Peyer's patch (tissue), 4 donors: ENCODE measurements at places on chromosomes 5 and 9. TPM values are rescaled to one million over a fixed set of nuclear protein-coding genes. Genes with fewer than 3 reads are reported as not detected.

Gene ACTL7B
- not detected for total RNA-seq

- no peak for DNase-seq
Measured at GRCh38 chr5:61906820-61907219, 399.2 kb upstream of the KIF2A start.

DNA sequence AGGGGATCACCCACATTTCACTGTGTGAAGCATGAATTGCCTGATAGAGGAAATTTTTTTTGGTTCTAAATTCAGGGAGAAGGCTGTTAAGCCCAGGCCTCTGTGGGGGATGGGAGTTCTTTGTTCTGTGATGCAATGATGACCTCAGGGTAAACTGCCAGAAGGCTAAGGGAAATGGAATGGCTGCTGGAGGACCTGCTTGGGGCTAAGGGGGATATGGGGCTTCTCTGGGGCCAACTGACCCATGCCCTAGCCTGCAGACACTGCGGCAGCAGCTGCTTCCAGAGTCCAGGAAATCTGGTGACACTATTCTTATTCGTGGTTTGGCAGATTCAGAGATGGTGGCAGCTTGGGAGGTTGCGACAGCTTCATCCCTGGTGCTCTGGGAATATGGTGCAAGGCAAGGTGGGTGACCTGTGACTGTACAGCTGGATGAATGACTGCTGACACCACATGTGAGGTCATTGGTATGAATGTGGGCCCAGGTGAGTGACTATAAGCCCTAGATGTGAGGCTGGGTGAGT lies 30.3 kb downstream of the VCP start:
- no peak for DNase-seq

DNA sequence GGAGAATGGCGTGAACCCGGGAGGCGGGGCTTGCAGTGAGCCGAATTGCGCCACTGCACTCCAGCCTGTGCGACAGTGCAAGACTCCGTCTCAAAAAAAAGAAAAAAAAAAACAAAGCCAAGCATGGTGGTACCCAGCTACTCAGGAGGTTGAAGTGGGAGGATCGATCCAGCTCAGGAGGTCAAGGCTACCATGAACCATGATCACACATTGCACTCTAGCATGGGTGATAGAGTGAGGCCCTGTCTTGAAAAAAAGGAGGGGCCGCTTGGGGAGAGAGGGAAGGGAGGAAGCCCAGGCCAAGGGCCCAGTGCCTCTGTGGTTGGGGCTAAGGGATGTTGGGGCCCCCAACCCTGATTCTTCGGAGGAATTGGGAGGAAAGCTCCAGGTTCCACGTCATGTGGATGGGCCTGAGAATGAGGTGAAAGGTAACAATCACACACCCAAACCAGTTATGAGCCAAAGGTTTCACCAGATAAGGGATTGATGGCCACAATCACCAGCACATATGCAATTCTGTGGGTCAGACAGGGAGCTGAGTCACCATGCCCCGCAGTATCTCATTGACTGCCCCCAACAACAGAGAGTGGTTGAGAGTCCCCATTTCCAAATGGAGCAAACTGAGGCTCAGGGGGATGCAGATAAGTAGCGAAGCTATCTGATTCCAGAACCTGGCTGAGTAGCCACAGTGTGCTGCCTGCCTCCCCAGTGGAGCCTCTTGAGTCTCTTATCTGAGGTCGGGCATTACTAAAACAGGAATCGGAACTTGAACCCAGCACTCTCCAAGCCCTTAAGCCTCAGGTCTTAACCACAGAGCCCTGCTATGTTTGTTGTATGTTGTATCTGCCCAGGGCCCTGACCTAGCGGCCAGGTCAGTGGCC lies 20.5 kb downstream of the SWI5 start:
- no peak for DNase-seq

Gene TRIM36
- total RNA-seq, result 69.0 TPM

GRCh38 chr9:118422508-118422907 lies 718.3 kb downstream of the TLR4 start:
- no peak for DNase-seq
